A673 (cell line): ENCODE measurements at places on chromosomes 12 and 14.
A peak's percentile ranks its signal among the peaks of the same experiment; 100 is the strongest.

- no peak for DNase-seq
Observed at GRCh38 chr12:68958322-68958721, 25.4 kb upstream of the CPM start.

DNA sequence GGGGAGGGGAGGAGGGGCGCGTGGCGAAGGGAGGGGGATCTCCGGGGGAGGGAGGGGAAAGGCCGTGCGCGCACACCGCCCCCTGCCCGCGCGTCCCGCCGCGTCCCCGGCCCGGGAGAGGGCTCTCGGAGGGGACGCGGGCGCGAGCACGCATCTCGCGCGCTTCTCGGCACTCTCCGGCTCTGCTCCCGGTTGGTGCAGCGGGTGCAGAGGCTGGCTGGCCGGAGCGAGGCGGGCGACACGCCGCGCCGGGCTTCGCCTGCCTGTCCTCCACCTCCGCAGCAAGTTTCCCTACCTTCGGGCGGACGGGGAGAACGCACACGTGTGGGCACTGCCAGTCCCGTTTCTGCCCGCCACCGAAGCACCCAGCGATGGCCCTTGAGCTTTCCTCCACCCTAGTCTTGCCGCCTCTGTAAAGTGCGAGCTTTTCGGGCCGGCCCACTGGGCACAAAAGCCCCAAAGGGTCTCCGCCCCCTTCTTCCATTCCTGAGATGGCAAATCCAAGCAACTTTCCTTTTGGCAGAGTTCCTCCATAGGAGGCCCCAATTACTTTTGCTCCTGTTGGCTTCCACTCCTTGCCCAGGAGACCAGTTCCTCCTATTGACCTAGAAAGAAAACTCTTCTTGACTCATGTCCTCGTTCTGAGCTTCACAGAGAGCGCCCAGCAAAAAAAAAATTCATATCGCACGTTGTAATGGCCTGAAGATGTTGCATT lies 363 bp upstream of the CSAD start:
- DNase-seq, result peak; percentile 93

DNA sequence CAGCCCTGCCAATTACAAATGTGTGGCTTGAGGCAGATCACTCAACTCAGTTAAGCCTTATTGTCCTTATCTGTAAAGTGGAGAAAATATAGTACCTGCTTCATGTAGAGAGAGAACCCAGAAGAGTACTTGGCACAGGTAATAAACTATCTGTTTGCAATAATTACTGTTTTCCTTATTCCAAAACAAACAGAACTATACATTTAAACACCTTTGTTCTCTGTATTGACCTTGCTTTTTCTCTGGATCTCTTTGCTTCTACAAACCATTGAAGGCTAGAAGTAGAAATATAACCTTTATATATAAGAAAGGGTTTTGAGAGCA lies 70.8 kb upstream of the SRSF5 start:
- DNase-seq, result no peak

DNA sequence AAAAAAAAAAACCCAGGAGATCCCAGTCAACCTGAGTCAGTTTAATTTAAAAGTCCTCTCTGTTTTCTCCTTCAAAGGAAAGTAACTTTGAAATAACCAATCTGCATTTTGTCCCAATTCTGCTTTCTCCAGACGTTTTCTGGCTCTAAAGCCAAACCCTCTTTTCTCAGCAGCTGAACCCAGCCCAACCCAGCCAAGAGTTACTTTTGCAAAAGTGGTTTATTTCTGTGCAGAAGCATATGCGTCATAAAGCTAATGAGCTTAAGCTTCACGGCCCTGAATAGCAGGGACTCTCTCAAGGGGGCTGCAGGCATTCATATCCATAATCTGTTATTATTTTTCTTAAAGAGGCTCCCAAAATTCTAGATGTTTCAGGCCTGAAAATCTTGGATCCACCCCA lies 176.6 kb downstream of the GALC start:
- peak; percentile 3 for DNase-seq

GRCh38 chr12:52821071-52821730 lies 7.3 kb upstream of the KRT4 start:
- DNase-seq, result no peak

DNA sequence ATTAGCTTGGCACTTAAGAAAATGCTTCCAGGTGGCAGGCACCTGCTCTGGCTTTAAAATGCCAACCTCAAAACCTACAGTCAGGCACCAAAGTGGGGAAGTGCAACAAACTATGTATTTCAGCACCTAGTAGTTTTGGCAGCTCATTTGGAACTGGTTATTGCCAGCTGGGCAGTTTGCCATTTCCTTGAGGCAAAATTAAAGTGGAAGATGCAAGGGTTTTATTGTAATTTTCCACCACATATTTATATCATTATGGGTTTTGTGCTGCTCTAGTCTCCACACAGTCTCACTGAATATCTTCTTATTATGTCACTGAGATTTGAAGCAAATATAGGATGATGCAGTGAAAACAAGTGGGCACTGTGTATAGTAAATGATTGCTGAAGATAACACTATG lies 117.0 kb downstream of the PRKD1 start:
- DNase-seq, result peak; percentile 60

GRCh38 chr14:22977434-22977683 lies 5.0 kb downstream of the AJUBA start:
- no peak for DNase-seq

GRCh38 chr14:104316723-104317491 lies 178.5 kb downstream of the KIF26A start:
- no peak for DNase-seq

GRCh38 chr14:65361920-65362319 lies 50.6 kb upstream of the FUT8 start:
- no peak for DNase-seq

DNA sequence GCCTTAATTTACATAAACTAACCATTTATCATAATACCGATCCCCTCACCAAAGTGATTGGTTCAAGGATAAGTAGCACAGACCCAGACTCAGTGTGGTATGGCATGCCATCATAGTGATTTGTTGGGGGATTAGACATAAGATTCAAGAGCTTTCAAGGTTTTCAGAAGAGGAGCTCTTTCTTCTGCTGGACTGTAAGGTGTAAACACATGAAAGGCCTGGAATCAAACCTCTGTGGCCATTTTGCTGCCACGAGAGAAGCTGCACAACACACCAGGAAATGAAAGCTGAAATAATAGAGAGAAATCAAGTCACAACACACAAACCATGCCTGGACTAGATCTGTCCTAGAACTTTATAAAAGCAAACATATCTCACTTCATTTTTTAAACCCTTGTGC lies 30.8 kb downstream of the BTG1 start:
- no peak for DNase-seq

DNA sequence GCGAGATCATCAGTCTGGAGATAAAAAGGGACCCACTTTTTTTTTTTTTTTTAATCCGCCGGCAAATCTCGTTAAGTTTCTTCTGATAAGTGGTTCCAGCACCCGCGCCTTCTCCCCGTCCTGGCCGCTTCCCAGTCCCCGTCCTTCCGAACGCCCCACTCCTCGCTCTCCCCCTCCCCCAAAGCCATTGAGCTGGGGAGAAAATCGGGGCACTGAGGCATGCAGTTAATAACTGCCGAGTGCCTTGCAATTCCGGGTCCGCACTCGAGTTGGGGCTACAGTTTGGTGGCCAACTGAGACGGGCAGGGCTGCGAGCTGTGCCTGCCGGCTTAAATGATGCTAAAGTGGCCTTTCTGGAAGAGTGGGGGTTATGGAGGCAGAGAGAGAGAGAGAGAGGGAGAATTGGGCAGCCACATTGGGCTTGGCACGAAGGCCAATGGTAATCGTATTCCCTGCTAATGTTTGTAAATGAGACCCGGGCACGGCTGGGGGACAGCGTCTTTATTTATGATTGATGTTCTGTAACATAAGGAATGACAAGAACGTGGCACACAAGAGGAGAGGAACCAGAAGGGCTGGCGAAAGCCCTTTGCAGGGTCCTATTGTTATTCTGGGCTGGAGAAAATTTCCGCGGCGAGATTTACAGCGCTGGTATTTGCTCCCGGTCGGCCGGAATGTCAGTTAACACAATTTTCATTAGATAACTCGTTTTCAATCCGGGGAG lies 115.4 kb upstream of the MYL2 start:
- peak; percentile 56 for DNase-seq

- no peak for DNase-seq
Observed at GRCh38 chr12:55548756-55549155, 646 bp upstream of the OR6C4 start.

DNA sequence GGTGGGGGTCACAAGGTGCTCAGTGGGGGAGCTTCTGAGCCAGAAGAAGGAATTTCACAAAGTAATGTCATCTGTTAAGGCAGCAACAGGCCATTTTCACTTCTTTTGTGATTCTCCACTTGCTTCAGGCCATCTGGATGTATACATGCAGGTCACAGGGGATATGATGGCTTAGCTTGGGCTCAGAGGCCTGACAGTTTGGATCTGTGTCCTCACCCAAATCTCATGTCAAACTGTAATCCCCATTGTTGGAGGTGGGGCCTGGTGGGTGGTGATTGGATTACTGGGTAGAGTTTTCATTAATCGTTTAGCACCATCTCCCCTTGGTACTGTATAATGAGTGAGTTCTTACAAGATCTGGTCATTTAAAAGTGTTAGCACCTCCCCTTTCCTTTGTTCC lies 36.4 kb downstream of the TESPA1 start:
- no peak for DNase-seq

DNA sequence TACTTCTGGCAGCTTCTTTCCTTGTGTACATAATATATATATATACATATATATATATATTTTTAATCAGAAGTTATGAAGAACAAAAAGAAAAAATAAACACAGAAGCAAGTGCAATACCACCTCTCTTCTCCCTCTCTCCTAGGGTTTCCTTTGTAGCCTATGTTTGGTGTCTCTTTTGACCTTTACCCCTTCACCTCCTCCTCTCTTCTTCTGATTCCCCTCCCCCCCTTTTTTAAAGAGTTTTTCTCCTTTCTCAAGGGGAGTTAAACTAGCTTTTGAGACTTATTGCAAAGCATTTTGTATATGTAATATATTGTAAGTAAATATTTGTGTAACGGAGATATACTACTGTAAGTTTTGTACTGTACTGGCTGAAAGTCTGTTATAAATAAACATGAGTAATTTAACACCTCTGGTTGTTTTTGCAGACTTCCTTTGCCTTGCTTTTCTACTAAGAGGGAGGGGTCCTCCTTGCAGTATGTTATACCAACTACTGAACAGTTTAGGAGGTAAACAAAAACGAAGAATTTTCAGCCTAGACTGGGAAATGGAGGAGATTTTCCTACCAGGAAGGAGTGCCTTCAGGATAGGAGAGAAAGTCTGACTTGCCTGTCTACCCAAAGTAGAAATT lies 3.6 kb upstream of the RPS26 start:
- DNase-seq, result no peak
